ENCODE measurements at places on chromosomes 12 and 14.

GRCh38 chr12:130354407-130354806, 16.7 kb downstream of the PIWIL1 start:
- DNase-seq, result no peak

DNA sequence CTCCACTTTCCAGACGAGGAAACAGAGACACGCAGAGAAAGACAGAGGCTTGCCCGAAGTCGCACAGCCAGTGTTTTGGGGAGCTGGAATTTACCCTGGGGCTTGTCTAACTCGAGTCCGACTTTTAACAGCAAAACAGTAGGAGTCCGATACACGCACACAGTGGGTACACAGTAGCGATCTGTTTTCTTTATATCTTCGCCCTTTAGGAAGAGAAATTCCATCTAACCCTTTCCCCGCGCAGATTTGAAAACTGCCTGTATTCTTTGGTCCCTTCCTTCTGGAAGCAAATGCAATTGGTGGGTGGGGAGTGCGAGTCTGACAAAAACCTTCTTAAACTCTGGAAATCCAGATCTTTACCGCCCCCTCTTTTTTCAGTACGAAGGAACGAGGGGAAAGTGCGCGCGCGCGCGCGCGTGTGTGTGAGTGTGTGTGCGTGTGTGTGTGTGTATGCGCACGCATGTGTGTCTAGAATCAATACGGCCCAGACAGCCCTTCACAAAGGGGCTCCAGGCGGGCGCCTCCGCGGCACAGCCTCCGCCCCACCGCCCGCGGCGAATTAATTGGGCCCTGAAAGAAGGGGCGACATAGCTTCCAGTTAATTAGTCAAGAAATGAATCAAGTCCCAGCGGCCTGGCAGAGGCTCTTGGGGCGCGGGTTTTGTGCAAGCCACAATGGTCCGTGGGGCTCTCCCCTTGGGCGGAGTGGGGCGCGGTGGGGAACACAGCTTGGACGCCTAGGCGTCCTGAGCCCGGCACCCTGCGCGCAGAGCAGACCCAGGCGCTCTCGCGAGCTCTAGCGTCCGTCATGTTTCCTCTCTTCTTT, 14.0 kb upstream of the TBX3 start:
- DNase-seq, result no peak

GRCh38 chr12:66235626-66236281, 46.7 kb downstream of the IRAK3 start:
- DNase-seq, result peak; percentile 68

DNA sequence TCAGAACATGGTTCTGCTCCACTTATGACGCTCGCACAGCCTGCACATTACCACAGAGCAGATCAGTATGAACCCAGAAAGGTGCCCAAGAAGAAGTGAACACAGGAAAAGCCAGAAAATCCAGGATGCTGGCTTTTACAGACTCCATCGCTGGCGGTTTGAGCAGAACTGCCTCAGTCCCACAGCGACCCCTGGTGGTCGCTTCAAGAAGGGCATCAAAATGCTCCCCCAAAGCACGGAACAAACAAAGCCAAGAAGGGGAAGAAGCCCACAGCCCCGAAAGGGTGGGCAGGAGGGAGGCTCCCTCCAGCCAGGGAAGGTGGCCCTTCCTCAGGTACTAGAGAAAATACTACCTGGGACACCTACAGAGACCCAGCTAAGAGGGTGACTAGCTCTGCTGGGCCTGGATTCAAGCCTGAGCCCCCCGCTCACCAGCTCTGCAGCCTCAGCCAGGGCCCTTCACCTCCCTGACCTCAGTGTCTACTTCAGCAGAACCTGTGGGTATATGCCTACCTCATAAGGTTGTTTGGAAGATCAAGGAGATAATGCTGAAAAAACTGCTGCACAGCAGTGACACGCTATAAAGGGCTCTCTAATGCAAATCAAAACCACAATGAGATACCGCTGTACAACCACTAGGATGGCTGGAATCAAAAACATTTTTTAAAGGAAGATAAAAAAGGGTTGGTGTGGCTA, 98.1 kb downstream of the NCOR2 start:
- DNase-seq, result peak; percentile 37

DNA sequence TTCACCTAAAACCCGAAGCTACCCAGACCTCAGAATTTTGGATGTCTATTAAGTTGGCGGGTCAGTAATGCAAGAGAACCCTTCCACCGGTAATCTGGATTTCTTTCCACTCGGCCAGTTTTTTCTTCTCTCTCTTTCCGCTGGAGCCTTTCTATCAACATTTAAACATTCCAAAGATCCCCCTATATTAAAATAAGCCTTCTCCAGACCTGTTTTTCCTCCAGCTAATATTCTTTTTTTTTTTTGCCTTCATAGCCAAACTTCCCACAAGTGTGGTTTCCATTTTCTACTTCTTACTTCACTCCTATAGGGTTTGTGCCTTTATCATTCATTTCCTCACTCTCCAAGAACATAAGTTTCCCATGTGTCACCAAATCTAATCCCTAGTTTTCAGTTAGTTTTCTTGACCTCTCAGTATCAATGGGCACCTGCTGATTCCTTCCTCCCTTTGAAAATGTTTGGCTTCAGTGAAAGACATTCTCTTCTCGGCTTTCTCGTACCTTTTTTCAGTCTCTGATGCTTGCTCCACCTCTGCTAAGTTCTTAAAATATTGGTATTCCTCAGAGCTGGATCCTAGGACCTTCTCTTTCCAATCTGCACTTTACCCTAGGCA, 583 bp upstream of the SDR39U1 start:
- no peak for DNase-seq

DNA sequence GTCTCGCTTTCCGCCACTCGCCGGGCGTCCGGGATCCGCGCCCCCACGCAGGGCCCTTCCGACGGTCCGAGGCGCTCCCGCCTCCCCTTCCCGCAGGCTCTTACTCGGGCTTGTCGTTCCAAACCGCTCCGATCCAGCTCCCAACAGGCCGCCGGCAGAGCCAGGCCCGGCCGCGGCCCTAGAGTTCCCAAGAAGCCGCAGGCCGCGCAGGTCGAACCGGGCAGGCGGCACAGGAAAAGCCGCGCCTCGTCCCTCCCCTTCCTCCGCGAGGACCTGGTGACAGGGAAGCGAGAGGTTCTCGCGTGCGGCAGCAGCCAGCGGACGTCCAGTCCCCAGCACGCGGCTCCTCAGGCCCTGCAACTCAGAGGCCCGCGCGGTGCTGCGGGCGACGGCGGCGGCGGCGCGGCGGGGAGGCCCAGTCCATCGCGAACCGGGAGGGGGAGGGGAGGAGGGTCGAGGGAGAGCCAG, 272 bp downstream of the HECTD1 start:
- no peak for DNase-seq

DNA sequence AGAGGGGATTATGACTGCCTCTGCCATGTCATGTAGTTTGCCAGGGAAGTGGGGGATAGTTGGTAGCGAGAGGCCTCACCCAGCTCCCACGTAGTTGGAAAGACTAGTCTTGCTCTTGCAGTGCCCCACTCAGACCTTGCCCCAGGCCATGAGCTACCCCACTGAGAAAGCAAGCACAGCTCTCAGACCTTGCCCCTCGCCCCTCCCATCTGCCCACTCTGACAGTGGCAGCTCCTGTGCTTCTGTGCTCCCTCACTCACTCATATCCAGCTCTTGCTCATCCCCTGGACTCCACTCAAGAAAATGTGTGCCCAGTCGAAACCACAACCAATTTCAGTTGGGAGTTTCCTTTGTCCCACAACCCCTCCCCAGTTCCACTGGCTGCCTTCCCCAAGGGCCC, 55.5 kb upstream of the BDKRB2 start:
- DNase-seq, result no peak

GRCh38 chr12:116975779-116976393, 65.1 kb downstream of the FBXW8 start:
- no peak for DNase-seq

- no peak for DNase-seq
Observed at GRCh38 chr14:104280085-104280901, 141.9 kb downstream of the KIF26A start.

DNA sequence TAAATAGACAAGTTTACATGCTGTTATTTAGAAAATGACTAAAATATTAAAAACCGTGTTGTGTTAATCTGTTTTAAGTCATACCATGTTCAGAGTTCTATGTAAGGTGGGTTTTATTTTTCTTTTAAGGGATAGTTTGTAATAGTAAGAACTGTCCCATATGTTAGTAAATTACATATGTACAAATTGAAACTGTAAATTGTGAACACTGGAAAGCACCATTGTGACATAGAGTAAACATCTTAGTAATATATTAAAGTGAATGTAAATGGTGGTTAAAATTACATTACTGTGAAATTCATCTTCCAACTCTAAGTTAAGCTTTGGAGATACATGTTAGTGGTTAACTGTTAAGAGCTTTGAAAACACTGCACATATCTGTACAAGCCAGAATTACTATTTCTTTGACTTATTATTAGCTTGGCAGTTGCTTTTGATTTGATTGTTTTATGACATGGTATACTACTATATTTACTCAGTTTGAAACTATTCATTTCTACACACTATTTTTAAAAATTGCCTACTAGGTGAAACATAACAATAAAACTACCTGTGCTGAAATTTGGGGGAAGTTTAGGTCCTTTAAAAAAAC, 27.4 kb upstream of the DIP2B start:
- DNase-seq, result no peak

DNA sequence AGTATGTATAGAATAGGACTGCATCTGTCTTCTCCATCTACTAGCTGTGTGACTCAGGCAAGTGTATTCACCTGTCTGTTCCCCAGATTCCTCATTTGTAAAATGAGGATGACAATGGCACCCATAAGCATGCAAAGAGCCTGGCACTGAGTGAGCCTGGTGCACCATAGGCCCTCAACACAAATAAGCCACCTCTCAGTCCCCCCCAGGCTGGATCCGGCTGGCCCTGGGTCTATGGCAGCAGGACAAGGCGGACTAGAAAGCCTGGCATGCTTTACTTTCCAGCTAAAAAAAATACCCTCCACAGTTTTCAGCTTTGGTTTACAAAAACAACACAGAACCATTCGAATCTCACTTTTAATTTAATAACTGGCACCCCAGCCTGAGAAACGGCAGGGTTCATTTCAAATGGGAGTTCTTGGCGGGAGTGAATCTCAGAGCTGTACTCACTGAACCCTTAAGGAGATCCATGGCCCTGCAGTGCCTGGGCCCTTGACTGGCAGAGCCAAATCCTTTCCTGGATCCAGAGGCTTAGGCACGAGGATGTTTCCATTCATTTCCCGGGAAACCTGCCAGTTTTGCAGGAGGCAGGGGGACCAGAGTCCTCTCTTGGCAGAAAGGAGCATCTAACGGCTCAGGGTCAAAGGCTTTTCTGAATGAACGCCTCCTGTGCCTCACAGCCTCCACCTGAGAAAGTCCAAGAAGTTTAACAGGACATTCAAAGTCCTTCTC, 17.7 kb downstream of the SYNE3 start:
- DNase-seq, result no peak

DNA sequence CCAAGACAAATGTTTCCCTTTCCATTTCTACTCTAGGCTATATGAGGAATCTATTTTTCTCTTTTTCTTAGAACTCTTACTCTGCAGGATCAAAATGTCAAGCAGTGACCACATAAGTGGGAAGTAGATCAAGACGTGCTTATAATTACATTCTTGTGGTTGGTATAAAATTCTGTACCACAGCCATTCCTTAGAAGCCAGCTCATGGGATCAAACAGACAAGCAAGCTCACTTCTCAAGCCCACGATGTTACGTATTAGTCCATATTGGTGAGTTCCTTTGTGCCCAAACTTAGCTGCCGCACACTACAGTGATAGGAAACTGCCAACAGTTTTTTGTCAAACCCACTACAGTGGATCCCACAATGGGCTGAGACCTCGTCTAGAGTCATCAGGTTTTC, 53.4 kb downstream of the IFNG start:
- no peak for DNase-seq

GRCh38 chr12:125944446-125944845, 879.2 kb downstream of the AACS start:
- DNase-seq, result no peak

GRCh38 chr12:60803147-60803546, 1207.3 kb downstream of the SLC16A7 start:
- DNase-seq, result no peak

DNA sequence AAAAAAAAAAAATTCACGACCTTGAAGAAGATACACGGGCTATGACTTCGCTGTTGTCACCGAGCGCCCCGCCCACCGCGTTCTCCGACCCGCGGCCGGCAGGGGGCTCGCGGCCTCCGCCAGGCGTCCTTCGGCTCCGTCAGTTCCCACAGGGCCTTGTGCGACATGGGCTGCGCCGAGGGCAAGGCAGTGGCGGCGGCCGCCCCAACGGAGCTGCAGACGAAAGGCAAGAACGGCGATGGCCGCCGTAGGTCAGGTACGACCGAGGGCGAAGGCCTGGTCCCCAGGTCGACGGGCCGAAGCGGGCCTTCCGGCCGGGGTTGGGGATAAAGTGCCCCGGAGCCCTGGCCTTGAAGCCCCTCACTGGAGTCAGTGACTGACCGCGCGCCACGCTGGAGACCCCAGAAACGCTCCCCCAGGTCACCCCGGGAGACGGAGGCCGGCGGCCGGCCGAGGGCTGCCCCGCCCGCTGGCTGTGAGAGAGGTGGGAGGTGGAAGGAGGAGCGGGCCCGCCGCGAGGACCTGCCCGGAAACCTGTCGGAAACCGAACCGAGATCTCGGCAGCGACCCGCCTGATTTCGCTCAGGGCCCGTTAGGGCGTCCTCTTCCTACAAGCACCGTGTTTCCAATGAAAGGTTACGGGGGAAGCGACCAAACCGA, at the start of gene TXNRD1:
Gene TXNRD1 (plus strand): TSS at position 142 of the 660 bp plus-strand sequence. CDS start 24 bp downstream, at position 166.
- DNase-seq, result peak; percentile 92

GRCh38 chr12:46516933-46517578, 144.5 kb upstream of the SLC38A2 start:
- DNase-seq, result no peak

GRCh38 chr14:90721619-90722305, 94.5 kb downstream of the TTC7B start:
- no peak for DNase-seq

DNA sequence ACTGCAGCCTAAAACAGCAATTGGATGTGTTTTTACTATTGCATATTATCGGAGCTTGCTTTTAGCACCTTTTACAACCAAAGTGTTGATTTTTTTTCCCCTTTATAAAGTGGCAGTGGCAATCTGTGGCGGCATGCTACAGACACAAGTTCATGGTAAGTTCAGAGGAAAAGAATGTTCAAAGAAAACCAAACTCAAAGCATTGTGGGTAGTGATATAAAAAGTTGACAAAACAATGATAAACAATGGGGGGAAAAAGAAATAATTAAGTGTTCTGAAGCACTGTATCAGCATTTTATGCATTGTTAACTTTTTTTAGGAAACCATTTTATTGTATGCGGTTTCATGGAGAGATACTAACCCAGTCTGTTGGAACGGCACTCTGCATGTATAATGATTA, 492.0 kb upstream of the SOX5 start:
- no peak for DNase-seq

- no peak for DNase-seq
Observed at GRCh38 chr14:68463705-68464374, 329.0 kb downstream of the ZFP36L1 start.

- DNase-seq, result peak; percentile 57
Observed at GRCh38 chr12:116659771-116660481, 77.9 kb downstream of the SPRING1 start.

Measured in hematopoietic multipotent progenitor cell treated with erythropoietin and hydrocortisone succinate and interleukin-3 and kit ligand, for 6 days (in vitro differentiated cells).